ENCODE measurements at places on chromosomes 7 and 10.

DNA sequence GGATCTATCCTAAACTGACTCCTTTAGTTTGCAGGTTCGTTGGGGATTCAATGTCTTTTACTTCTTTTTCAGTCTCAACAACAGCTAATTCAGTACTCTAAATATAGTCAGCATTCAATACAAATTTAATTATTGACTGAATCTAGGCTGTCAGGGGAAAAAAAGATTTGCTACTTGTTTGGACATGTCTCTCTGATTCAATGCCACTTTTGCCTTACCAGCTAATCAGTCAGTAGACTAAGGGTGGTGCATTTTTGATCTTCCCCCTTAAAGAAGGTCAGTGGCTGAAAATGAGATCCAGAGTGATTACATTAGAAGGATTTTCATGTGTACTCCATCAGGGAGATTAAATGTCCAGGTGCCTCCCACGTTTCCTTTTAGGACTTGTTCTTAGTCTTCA lies 145.1 kb downstream of the C1GALT1 start:
- no peak for DNase-seq

DNA sequence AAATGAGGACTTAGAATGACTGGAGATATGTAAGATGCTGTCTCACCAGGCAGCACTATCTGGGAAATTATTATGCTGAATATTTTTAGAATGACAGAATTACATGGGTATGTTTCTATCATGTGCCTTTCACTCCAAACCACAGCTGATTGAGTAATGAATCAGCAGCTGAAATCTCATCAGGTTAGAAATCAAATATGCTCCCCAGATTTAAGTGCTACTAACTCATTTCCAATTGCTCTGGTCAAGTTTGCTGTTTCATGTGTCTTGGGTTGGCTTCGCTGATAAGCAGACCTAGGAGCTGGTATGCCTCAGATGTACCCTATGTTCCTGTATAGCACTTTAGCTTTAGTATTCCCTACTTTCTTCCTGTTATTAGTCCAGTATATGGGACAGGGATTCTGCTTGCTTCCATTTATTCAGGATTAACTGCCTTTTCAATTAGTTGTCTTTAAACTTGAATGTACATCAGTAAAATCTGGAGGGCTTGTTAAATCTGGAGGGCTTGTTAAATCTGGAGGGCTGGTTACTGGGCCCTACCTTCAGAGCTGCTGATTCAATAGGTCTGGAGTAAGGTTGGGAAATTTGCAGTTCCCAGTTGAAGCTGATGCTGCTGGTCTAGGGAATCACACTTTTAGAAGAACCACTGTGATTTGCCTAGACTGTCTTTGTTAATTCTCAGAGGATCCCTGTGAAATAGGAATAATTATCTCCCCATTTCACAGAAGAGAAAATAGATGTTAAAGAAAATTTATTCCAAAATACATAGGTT lies 172.9 kb downstream of the DKK1 start:
- DNase-seq: no peak

DNA sequence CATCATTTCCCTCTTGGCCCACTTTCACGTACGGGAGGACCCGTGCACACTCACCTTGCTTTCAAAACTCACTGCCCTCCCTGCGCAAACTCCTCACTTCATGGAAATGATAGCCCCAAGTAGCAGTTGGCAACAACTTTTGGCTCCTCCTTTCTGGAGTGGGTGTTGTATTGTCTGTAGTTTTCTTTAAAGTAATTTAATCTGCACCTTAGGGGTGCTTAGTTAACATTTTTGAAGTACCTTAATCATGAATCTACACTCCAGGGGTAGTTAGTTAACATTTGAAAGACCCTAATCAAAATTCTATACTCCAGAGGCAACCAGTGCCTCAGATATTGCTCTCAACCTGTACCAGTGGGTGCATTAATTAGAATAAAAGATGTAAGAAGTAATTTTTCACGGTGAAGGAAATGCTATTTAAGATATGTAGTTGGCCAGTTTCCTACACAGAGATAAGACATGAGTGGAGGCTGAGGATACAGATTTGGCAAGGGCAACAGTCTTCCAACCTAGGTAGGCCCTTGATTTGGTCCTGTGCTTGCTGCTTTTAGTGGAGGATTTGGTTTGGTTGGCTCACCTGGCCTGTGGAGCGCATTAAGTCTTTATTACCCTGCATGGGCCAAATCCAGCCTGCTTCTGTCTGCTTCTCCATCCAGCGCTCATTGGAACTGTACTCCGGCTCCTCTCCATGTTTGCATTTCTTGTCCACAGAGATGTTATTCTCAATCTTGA lies 93.0 kb downstream of the EXOC4 start:
- no peak for DNase-seq

DNA sequence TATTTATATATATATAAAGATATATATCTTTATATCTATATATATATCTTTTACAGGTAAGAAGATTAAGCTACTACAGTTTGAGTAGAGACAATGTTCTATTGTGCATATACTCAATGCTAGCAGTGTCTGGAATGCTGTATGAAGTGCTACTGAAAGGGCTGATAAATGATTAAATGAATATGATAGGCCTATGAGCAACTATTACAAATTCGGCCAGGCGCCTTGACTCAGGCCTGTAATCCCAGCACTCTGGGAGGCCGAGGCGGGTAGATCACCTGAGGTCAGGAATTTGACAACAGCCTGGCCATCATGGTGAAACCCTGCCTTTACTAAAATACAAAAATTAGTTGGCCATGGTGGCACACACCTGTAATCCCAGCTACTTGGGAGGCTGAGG lies 297.1 kb downstream of the CACNA2D1 start:
- DNase-seq: no peak

Data from GM13977 (cell line).